ENCODE measurements at places on chromosomes 2 and 18.

DNA sequence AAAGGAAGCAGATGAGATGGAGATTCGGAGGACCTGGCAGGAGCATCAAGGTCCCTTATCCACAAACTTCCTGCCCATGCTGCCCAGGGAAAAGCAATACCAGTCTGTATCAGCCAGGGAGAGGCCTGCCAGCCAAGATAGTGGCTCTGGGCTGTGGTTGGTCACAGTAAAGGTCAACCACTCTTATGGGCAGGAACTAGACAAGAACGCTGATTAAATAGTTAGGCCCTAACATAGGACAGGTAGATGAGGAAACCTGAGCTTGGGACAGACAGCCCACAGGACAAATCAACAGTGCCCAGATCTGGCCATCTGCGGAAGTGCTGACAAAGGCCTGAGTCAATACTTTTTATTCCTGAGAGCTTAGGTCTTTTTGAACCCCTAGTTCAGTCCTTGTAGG is 10.7 kb downstream of the PSTPIP2 start:
- DNase-seq: no peak

DNA sequence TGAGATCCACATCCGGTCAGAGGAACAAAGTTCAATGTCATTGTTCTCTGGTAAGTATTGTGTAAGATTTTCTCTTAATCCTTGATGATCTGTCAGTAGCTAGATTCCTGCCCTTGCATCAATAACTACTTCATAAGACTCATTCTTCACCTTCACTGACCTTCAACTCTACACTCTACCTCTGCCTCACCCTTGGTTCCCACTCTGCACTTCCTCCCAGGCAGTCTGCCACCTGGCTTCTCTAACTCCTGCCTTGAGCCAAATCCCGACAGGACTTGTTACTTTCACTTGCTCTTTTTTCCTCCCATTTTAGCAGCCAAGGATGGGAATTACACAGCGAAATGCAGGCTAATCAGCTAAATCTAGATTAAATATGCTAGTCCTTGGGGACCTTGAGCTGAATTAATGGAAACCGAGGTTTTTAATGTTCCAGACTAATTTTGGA is 190.7 kb downstream of the DLGAP1 start:
- no peak for DNase-seq

DNA sequence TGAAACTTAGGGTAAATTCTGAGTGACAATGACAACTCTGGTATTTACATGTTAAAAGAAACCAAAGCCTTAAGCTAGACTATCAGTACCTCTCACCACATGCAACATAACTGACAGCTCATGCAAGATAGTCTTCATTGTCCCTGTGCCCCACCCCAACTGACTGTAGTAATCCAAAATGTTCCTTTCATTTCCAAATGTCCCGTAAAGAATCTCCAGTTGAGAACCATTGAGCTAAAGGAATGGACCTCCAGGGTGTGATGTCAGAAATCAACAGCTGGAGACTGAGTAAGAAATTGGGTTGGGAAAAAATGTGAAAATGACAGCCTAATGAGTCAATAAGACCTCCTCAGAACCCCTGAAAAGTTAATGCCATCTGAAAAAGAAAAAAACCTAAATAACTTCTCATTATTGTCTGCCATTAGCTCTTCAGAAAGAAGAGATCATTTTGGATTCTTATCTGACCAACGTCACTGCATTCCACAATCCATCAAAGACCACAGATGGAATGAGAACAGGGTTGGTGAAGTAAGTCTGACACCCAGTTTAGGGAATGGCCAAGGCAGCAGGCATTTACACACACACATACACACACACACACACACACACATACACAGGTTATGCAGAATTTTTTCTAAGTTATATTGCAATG is 51.7 kb upstream of the ACVR2A start:
- DNase-seq: no peak

DNA sequence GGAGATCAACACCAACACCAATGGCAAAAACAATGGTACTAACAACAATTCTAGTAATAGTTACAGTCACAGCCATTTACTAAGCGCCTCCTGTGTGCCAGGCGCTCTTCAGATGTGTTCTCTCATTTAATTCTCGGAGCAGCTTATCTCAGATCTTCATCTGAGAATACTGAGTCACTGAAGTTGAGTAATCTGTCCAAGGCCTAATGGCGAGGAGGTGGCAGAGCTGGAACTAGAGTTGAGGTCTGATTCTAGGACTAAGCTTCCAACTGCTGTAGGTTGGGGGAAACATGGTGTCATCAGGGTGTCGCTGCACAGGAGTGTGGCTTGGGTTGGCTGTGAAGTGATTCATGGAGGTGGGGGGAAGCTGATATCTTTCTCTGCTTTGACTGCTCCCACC is 156.1 kb downstream of the DYSF start:
- no peak for DNase-seq

- DNase-seq: no peak
Measured at GRCh38 chr2:215442401-215442787, 6.5 kb upstream of the FN1 start.

- DNase-seq: no peak
Measured at GRCh38 chr2:215830304-215830703, 183.0 kb downstream of the MREG start.

DNA sequence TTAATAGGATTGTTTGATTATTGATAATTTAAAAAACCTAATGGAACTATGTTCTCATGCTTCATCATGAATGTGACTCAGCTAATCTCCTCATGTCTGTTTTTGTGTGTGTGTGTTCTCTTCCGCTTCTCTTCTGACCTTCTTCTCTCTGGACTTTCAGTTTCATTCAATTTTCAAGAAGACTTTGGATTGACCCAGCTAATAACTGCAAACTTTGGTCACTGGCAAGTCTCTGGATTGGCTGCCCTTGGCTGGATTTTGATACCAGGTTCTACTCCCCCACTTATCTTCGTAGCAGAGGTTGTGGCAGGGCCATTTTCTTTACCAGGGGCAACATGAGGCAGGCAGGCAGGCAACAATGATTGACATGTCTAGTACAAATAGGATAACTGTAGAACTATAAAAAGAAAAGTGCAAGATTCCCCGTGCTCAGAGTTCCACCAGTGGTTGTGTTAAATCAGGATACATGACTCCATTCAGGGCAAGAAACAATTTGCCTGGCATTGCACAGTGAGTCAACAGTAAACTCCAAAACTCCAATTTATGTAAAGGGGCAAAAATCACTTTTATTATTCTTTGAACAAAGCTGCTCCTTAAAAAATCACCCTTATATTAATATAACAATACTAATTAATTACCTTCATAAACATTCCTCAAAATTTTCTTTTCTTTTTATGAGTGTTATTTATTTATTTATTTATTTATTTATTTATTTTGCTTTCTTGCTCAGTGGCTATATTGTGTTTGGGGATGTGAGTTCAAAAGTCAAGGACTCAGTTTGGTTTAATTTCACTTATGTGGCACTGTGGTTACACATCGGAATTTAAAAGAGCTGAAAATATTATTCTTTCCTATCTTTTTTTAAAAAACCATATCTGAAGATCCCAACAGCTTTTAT is 167.6 kb downstream of the RND3 start:
- DNase-seq: no peak

DNA sequence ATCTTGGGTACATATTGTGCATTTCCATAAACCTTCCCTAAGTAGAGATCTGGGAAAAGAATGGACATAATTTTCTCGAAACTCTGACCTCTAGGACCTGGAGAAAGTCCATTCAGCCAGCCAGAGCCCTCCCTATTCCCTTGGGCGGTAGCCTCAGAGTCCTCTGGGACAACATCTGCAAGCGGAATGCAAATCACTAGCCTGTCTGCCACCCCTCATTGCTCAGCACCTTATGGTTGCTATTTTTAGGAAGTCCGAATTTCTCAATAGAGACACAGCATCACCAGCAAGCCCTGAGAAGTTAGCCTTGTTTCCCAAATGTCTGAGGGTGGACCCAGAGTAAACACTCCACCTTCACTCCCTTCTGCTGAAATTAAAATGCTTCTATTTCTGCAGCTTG is 17.6 kb upstream of the CD28 start:
- DNase-seq: no peak

GRCh38 chr2:174085781-174086180 is 120.6 kb upstream of the SP3 start:
- no peak for DNase-seq

DNA sequence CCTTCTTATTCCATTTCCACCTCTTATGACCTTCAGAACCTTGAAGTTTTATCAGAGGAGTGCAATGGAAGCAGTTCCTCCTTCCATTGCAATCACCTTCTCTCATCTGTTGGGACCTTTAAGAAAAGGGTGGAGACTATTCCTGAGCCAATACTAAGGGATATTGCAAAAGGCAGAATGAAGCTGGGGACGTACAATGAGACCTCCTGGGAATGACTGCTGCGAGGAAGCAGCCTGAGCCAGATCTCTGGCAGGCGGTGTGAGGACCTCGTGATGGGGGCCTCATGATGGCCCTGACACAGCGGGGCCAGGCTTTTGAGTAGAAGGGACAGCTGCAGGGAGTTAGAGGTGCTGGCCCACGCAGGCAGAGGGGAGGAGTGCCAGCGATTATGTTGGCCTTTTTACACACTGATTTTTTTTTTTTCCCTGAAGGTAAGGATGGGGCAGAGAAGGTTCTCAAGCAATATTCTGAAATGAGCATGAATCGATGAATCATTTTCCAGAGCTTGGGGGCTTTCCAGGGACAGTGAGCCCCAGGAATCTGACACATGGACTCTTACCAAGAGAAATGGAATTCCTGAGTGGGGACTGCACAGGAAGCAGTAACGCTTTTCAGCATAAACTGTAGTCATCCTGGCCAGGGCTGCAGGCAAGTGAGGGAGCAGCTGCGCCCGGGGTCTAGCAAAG is 40.0 kb upstream of the LAPTM4A start:
- no peak for DNase-seq

- no peak for DNase-seq
Measured at GRCh38 chr2:117170897-117171296, 643.6 kb upstream of the DDX18 start.
